ENCODE measurements at places on chromosomes 11 and 22.
A peak's percentile ranks its signal among the peaks of the same experiment; 100 is the strongest.

GRCh38 chr22:23237841-23238240 lies 57.5 kb downstream of the BCR start:
- no peak for DNase-seq

DNA sequence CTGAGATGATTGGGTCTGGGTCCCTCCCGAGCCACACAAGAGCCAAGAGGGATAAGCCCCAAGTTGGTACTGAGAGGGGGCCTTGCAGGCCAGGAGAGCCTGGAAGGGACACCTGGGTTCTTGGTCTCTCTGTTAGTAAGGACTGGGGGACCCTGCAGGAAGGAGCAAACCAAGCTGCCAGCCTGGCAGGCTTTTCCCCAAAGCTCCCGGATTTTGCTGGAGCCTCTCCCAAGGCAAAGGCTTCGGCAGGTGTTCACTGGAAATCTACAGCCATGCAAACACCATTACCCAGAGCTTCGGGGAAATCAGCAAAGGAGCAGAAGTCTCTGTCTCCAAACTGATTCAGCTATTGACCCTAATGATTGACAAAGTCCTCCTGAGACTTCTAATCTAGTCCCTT lies 527.9 kb downstream of the BUD13 start:
- DNase-seq = no peak

DNA sequence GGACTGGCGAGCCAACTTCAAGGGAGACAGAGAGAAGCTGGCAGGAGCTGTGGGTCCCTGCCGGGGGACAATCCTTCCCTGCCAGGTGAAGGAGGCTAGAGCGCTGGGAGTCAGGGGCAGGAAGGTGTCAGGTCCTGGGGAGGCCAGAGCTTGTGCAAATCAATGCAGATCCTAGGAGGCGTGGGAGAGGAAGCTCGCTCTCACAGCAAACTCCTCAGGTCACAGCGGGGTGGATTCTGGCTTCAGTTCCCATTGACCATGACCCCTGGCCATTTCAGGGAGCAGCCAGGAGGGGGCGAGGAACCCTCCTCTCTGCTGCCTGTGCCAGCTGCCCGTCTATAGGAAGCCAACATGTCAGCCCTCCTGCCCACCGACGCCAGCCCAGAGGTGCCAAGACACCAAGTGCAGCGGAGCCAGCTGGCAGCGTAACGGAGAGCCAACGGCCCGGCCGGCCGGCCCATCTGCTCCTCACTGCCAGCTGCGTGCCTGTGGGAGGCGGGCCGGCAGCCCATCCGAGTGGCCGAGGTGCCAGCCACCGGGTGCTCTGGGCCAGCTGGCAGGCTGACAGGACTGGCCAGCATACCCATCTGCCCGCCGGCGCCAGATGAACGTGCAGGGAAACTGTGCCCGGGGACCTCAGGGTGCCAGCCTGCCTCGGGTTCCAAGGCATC lies 374.8 kb downstream of the MIAT start:
- peak; percentile 67 for DNase-seq

- DNase-seq = no peak
Measured at GRCh38 chr11:112377946-112378345, 117.3 kb upstream of the PLET1 start.

- DNase-seq = no peak
Measured at GRCh38 chr11:79503028-79503427, 62.2 kb upstream of the TENM4 start.

GRCh38 chr11:63763496-63764339 lies 4.9 kb downstream of the ZFTA start:
- no peak for DNase-seq

DNA sequence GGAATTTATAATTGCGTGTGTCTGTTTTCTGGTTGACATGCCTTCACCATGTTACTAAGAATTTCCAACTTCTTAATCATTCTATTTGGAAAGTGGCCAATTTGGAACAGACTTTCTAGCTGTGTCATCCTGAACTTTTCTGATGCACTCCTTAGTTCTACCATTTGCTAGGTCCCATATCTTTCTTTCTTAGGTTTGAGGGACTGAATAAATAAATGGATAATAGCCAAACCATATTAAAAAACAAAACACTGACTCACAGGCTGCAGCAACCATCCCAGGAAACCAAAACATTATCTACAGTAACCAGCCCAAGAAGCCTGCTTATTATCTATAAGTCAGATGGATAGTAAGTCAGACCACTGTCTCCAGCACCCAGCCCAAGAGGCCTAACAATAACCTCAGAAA lies 57.5 kb upstream of the PLET1 start:
- no peak for DNase-seq

DNA sequence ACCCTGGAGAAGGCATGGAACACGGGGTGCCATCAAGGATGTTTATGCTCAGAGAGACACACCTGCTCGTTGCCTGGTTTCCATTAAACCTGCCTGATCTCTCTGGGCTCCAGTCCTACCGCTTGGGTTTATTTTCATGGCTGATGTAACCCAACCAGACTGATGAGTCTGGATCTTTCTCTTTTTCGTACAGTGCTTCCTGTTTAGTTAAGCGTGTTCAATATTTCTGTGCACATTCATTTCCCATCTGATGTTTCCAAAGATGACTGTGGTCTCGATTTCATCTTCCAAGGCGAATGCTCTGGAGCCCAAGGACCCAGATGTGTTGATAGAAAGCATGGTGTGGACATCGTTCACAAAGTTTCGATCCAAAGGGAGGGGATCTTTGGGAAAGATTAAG lies 84.3 kb downstream of the SNX19 start:
- DNase-seq = no peak

- no peak for DNase-seq
Measured at GRCh38 chr22:26235792-26236487, 66.7 kb downstream of the SEZ6L start.

- no peak for DNase-seq
Measured at GRCh38 chr11:94217705-94218104, 86.7 kb upstream of the IZUMO1R start.

- no peak for DNase-seq
Measured at GRCh38 chr11:85821636-85822035, 10.7 kb upstream of the SYTL2 start.

DNA sequence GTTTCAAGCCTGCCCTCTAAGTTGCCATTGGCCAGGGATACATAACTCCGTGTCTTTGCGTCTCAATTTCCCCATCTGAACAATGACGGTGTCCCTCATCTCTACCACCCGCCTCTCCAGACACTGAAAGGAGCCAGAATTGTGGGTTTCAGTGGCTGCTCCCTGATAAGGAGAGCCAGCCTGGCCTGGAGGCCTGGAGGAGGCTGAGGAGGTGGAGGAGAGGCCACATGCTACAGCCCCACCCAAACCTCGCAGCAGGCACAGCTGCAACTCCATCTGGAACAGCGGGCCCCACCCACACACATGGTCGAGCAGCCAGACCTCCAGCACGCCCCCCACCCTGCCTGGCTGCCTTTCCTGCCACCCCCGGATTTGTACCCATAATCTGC lies 34.4 kb upstream of the CD82 start:
- no peak for DNase-seq

- no peak for DNase-seq
Measured at GRCh38 chr11:129814244-129815014, 1.2 kb upstream of the TMEM45B start.

DNA sequence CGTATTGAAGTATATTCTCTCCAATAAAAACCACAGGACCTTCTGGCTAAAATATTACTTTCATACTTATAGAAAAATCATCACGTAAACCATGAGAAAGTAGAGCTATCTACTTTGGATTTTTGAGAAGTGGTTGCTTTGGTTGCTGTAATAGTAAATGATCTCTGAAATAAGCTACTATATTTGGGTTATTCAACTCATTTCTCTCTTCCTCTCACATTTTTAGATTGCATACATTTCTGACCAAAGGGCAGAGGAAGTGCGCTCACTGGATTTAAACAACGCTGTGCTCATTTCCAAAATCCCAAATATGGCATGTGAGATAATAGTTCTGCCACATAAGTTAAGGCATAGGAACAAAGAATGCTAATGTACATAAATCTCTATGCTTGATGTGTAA lies 357.0 kb downstream of the LRRC4C start:
- DNase-seq = no peak

DNA sequence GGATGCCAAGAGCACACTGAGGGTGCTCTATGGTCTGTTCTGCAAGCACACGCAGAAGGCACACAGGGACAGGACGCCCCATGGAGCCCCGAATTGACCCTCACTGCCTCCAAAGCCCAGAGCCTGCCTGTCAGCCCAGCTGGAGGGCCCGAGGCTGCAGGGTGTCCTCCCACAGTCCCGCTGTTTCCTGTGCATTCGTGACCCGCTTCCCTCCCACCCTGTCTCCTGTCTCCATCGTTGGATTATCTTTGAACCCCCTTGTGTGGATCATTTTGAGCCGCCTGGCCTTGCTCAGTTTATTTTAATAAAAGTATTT lies 25.6 kb downstream of the PARVG start:
- no peak for DNase-seq

- no peak for DNase-seq
Measured at GRCh38 chr11:112871909-112872500, 89.2 kb upstream of the NCAM1 start.

GRCh38 chr11:64854534-64855502 lies 10.4 kb upstream of the CDC42BPG start:
- peak; percentile 23 for DNase-seq

- DNase-seq = no peak
Measured at GRCh38 chr11:45178890-45179671, 32.6 kb downstream of the PRDM11 start.

- DNase-seq = no peak
Measured at GRCh38 chr11:14642453-14642852, 1.2 kb upstream of the PDE3B start.

DNA sequence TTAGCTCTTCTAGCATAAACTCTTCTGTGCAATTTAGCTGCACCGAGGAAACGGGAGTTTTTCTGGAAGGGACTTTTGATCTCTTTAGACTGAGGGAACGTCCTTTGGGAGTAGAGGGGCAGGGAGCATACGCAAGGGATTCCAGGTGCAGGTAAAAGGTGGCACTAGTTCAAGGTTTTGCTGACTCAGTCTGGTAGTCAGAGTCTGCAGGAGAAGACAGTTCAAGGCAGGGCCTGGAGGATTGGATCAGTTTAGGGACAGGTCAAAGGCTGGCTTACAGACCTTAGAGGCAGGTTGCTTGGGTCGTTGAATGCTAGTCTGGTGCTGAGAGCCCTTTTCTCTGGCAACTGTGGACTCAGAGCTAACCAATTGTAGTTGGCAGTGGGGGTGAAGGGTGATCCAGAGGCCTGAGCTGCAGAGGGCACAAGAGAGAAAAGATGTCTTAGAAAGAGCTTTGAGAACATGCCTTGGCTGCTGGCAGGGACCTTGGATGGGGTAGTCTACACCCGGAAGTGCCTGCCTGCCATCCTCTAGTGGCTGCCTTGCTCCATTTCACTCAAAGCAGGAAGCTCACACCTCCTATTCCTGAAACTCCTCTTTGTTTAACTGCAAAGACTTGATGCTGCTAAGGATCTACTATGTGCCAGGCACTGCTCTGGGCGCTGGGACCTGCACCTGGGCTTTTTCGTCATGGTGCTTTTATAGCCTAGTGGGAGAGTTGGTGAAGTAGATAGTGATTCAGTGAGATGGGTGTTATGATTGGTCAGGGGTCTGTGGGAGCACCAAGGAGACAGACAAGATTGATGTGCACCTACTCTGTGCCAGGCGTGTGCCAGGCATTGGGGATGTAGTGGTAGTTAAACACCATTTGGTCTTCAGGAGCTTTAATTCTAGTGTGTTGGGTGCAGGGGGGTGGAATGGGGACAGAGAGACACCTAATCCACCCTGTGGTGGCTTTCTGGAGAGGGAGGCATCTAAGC lies 17.1 kb downstream of the MIAT start:
- DNase-seq = no peak

- peak; percentile 15 for DNase-seq
Measured at GRCh38 chr22:30336752-30337460, 10.2 kb upstream of the TBC1D10A start.

DNA sequence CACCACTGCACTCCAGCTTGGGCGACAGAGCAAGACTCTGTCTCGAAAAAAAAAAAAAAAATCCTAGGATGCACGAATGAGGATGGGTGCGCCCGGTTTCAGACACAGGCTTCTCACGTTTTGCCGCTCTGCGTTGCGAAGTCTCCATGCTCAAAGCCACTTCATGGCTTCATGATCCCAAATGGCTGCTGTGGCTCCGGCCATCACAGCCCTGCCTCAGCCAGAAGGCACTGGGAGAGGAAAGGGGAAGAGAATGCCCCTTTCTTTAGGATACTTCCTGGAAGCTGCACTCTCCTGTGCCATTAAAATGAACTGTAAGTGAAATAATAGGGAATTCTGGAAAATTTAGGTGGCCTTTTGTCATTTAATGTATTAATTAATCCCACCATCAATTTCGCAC lies 116.4 kb upstream of the ANO1 start:
- no peak for DNase-seq

- no peak for DNase-seq
Measured at GRCh38 chr22:49473286-49473685, 354.4 kb downstream of the BRD1 start.

GRCh38 chr11:88357323-88358039 lies 19.9 kb upstream of the CTSC start:
- no peak for DNase-seq

GRCh38 chr22:24938741-24939341 lies 7.7 kb downstream of the LHFPL7 start:
- no peak for DNase-seq
